ENCODE measurements at places on chromosomes 3 and 15.

GRCh38 chr3:66442254-66443117 is 58.3 kb downstream of the LRIG1 start:
- no peak for DNase-seq

- no peak for DNase-seq
Measured at GRCh38 chr3:175329373-175329772, 470.2 kb downstream of the NAALADL2 start.

DNA sequence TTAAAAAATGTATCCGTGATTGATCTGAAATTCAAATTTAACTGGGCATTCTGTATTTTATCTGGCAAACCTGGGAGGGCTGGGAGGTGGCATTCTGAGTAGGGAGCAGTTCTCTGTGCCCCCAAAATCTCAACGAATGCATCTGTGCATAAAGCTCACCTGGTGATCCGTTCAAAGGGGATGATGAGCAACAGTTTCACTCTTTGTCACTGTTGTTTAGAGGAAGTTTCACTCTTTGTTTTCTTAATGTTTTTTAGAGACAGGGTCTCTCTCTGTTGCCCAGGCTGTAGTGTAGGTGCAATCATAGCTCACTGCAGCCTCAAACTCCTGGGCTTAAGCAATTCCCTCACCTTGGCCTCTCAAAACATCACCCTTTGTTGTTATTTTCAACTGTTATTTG is 186.7 kb downstream of the SSR3 start:
- no peak for DNase-seq

DNA sequence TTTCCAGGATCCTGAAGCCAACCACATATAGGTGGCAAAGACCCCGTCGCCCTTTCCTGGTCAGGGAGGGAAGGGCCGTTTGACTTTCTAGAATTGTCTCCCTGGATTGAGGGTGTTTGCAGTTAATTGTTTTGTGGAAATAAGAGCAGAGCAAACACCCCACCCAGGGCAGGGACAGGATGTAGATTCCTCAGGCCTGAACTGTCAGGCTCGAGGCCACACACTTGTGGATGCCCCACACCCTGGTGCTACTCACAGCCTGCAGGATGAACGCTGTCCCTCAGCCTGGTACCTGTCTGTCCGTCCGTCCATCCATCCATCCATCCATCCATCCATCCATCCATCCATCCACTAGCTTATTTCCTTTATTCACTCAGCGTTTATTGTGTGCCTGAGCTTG is 29.9 kb upstream of the FLNB start:
- DNase-seq, result no peak

- DNase-seq, result no peak
Measured at GRCh38 chr3:14592836-14593235, 52.7 kb upstream of the GRIP2 start.

GRCh38 chr3:129605922-129606635 is 397 bp downstream of the PLXND1 start:
- no peak for DNase-seq

GRCh38 chr15:60426870-60427508 is 29.2 kb upstream of the ANXA2 start:
- DNase-seq, result no peak

GRCh38 chr15:68075764-68076385 is 21.8 kb downstream of the PIAS1 start:
- no peak for DNase-seq

DNA sequence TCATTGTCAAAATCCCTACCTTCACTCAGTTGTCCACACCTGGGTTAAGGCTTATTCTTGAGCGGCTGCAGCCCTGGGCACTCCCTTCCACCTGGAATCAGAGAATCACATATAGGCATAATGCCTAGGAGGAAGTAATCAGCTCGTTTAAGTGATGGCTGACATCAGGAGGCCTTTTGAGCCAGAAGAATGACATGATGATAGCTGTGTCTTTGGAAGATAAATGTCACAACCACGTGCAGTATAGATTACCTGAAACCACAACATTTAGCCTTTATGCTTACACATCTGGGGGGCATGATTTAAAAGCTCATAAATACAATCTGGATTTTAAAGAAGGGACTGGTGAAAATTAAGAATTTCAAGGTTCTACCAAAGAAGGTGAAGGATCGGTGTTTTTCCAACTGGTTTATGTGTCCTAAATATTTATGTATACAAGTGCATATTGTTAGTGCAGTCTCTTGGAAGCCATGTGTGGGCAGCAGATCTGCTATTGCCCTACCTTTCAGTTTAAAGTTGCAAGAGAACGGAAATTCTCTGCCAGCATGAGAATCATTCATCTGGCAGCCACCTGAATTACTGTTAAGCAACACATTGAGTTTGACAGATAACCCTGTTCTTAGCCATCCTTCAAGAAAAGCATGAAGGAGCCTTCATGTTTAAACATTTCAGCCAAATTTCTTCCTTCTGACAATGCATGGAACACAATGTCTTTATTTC is 163.4 kb upstream of the NR2E3 start:
- DNase-seq, result no peak

DNA sequence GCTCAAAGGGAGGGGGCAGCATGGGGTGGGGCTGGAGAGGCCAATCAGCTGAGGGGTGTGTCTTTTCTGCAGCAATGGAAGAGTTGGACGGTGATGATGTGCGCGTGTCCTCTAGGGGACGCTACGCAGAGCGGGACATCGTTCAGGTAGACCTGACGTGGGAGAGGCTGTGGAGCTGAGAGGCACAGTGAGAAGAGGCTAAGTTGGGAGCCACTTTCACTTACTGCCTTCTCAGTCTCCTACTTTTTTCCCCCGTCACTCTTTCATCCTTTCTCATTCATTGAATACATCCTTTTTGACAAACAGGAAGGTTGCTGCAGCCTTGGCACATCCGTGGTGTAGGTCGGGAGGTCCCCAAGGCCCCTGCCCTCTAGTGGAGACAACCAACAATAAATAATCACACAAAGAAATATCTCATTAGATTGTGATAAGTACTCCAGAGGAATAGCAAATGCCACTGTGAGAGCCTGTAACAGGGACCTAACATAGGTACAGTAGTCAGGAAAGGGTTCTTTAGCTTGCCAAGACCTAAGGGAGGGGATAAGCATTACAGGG is 4.4 kb upstream of the BRPF1 start:
- DNase-seq, result peak; percentile 75

DNA sequence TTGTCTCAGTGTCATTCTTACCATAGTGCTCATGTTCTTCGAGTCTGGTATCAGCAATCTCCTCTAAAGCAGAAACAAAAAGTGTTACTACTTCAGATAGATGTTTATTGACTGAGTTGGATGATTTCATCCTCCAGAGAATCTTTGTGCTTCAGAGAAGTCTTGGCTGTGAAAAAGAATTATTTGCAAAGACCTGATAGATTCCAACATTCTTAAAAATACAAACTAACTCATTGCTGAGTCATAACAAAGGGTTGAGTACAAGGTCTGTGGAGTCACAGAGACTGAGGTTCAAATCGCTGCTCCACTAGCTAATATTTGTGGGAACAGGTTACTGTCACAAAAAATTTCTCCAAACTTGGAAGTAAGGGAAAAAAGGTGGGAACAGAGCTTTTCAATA is 9.0 kb upstream of the STRIT1 start:
- DNase-seq, result no peak

GRCh38 chr15:77014132-77015081 is 19.5 kb downstream of the PSTPIP1 start:
- DNase-seq, result peak; percentile 60

DNA sequence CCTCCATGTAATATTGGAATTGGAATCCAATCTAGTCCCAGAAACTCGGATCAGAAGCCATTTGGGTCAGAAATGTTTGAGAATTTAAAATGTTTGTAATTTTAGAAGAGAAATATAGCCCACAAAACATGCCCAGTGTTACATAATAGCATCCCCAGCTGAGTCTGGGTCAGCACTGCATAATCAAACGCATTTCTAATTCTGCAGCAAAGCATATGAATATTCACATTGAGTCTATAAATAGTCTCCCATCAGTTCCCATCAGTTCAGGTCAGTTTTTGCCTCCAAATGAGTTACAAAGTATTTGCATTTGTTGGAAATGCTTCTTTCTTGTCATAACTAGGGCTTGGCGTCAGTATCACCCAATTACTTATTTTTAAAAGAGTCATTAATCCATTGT is 383.1 kb downstream of the IL5RA start:
- DNase-seq, result no peak

GRCh38 chr15:65916664-65917406 is 47.5 kb downstream of the RAB11A start:
- DNase-seq, result no peak

DNA sequence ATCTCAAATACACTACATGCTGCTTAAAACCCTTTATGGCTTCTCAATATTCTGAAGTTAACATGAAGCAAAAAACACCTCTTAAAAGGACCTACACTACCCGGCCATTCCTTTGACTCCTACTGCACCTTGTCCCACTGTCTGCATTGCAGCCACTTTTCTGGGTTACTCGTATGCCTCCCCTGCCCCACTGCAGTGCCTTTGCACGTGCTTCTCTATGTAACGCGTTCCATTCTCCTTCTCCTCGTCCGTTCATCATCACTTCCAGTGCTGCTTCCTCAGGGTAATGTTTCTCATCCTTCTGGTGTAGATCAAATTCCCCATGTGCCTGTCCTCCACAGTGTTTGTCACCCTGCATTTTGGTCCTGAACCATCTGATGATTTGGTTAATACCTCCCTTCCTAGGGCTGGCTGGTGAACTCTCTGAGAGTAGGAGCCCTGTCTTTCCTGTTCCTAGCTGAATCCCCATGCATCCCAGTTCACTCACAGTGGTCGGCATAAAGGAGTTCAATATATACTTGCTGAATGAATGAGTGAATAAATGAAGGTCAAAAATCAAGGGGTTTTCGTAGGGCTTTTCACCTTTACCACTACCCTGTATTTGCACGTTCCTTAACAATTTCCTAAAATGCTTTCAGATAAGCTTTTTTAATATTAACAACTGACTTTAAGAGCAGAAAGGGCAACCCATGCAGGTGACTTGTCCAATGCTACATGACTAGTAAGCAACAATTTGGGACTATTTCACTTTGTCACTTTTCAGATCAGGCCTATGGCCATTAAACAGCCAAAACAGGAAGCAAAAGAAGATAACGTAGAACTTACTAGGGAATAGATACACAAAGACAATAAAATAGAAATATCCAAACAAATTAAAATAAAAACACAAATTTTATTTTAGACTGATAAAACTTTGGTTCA is 2.4 kb upstream of the STT3B start:
- DNase-seq, result no peak

DNA sequence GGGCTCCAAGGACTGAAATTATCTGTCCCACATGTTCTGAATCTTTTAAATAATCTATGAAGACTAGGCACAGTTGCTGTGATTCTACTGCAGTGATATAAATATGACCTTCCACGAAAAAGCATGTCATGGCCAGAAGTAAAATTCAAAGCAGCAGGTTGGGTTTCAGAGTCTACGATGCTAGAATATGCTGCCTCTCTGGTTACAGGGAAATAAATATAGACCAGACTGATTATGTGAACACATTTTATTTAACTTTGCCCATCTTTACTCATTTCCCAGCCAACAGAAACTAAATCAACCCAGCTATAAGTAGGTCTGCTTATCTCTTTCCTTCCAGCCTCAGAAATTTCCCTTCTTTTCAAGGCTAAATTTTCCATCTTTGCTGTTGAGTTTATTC is 19.9 kb upstream of the TM6SF1 start:
- no peak for DNase-seq

GRCh38 chr15:22796079-22796478 is 9.6 kb downstream of the NIPA1 start:
- DNase-seq, result no peak

- no peak for DNase-seq
Measured at GRCh38 chr3:100401674-100402041, 319 bp downstream of the LNP1 start.

DNA sequence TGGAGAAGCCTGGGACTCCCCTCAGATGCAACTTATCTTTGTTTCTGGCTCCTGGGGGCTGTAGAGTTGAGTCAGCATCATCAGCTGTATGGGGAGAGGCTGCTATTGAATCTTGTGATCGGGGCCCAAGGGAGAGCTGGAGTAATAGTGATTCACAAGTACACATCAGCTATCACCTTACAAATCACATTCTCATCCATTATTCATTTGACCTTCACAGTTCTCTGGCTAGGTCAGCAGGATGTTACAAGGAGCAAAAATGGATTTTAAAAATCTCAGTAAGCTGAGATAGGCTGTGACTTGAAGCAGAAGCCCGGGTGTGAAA is 175.0 kb downstream of the OPA1 start:
- DNase-seq, result no peak

- no peak for DNase-seq
Measured at GRCh38 chr3:177569875-177570657, 372.8 kb upstream of the TBL1XR1 start.

DNA sequence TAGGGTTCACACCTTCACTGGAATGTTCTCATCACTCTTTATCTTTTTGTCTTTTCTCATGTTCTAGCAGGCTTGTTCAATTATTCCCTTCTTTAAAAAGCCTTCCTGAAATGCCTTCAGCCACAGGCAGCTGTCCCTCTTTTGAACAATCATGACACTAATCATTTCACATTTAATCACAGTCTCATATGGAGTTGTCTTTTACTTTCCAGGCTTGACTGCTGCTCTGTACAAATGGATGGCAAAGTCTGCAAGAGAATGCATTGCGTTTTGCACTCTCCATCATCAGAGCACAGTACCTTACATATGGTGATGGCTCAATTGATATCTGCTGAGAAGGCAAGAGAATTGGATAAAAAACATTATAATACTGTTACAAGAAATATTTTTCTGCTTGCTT is 529.8 kb downstream of the DIPK2A start:
- DNase-seq, result no peak

- DNase-seq, result no peak
Measured at GRCh38 chr3:96991800-96992365, 177.5 kb downstream of the EPHA6 start.

DNA sequence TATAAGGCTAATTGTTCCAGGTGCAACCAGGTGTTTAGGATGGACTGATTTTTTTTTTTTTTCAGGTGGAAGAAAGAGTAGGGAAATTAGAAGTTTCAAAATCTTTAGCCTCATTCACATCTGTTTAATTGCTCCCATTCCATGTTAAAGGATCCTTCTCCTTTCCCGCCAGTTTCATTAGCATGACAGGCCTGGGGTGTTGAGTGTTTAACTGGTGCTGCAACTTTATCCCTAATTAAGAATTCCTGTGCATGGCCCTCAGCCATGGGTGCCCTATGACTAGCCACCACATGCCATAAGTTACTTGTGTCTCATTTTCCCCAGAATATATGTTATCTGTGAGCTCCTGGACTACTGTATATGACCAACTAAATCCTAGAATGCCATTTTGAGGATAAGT is 501.4 kb downstream of the NSUN3 start:
- no peak for DNase-seq

DNA sequence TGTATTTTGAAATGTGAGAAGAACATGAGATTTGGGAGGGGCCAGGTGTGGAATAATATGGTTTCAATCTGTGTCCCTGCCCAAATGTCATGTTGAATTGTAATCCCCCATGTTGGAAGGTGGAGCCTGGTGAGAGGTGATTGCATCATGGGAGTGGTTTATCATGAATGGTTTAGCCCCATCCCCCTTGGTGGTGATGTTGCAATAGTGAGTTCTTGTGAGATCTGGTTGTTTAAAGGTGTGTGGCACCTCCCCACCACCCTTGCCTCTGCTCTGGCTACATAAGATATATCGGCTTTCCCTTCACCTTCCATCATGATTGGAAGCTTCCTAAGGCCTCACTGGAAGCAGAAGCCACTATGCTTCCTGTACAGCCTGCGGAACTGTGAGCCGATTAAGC is 23.9 kb upstream of the TMEM108 start:
- DNase-seq, result no peak

- DNase-seq, result peak; percentile 32
Measured at GRCh38 chr3:72043204-72044133, 258.5 kb upstream of the PROK2 start.

- no peak for DNase-seq
Measured at GRCh38 chr15:57329582-57330367, 46.5 kb upstream of the CGNL1 start.
